ENCODE measurements at places on chromosomes 7 and 10.

- DNase-seq: no peak
Observed at GRCh38 chr10:96338279-96338925, 20.4 kb downstream of the OPALIN start.

- no peak for DNase-seq
Observed at GRCh38 chr10:128030498-128031072, 95.6 kb downstream of the MKI67 start.

- no peak for DNase-seq
Observed at GRCh38 chr10:27258492-27258837, 17.9 kb upstream of the ACBD5 start.

GRCh38 chr7:19296617-19297016 is 151.4 kb upstream of the FERD3L start:
- no peak for DNase-seq

DNA sequence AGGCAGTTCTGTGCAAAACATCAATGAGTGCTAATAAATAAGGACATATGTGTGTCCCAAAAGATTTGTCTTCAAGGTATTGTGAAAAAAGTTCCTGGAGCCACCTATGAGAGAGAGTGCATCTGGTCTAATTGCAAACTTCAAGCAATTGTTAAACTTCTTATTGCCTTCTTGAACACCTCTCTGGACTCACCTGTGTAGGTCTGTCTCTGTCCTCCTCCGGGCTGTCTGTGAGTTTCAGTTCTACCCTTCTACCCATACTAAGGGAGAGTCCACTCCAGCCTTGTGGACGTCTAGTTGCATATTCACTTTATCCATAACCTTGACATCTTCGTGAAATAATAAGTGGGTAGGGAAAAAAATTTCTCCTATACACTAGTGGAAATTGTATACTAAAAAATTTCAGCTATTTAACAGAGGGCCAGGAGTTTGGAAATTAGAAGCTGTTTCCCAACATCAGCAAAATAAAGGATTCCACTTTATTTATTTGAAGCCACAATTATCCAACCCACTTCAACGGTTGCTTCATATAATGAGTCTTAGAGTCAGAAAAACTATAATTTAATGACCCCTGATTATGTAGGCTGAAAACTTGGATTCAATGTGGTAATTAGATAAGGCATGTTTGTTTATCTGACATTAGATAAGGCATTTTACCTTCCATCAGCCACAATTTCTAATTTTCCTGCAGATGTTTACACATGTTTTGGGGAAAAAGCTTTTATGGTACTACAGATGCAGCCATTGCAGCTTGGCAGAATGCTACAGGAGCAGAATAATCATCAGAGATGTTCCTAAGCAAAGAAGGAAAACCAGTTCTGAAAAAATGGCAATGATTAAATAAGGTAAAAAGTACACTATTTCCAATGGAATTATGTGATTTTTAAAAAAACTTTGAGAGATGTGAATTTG is 150.8 kb upstream of the FAM3C start:
- DNase-seq: no peak

DNA sequence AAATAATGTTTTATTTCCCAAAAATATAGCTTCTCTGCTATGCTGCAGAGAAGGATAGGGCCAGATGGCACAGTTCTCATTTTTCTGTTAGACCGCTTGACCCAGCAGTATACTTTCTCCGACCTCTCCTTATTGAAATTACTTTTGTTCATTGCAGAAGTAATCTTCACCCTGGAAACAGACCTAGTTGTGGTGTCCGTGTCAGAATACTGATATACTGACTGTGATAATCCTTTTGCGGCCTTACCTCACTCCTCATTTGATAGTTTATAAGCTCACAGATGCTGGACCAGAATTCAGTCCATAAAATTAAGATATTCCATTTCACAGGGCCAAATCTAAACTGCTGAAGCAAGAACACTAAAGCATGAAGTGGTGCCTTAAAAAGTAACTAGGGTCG is 260.6 kb upstream of the DKK1 start:
- DNase-seq: no peak

GRCh38 chr10:129771024-129771423 is 193.1 kb downstream of the EBF3 start:
- no peak for DNase-seq
